ENCODE measurements at places on chromosomes 12 and 14. TPM values are rescaled to one million over a fixed set of nuclear protein-coding genes. Genes with fewer than 3 reads are reported as not detected.

DNA sequence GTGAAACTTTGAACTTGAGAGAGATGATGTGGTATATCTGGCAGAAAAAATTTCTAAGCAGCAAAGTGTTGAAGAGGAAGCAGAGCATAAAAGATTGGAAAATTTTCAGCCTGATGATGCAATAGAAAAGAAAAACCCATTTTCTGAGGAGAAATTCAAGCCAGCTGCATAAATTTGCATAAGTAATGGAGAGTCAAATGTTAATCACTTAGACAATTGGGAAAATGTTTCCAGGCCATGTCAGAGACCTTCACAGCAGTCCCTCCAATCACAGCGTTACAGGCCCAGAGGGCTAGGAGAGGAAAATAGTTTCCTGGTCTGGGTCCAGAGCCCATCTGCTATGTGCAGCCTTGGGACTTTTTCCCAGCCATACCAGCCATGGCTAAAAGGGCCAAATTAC, 469.0 kb upstream of the FOXG1 start:
- DNase-seq = no peak

- DNase-seq = no peak
These were observed 33.1 kb downstream of the PHLDA1 start for GRCh38 chr12:75998292-75999063.

DNA sequence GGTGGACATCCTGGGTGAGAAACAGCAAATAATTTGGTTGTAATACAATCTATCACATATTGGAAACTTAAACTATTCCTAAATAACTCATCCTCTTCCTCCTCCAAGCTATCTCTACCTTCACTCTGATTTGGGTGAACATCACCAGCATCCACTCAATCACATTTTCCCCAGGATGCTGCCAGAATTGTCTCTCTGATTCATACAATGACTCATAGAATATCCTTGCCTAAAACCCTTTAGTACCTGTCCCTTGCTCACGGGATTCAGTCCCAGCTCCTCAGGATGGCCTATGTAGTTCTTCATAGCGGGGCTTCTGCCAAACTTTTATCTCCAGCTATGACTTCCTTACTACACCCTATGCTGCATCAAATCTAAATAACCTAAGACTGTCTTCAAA, 146.8 kb downstream of the EMP1 start:
- no peak for DNase-seq

DNA sequence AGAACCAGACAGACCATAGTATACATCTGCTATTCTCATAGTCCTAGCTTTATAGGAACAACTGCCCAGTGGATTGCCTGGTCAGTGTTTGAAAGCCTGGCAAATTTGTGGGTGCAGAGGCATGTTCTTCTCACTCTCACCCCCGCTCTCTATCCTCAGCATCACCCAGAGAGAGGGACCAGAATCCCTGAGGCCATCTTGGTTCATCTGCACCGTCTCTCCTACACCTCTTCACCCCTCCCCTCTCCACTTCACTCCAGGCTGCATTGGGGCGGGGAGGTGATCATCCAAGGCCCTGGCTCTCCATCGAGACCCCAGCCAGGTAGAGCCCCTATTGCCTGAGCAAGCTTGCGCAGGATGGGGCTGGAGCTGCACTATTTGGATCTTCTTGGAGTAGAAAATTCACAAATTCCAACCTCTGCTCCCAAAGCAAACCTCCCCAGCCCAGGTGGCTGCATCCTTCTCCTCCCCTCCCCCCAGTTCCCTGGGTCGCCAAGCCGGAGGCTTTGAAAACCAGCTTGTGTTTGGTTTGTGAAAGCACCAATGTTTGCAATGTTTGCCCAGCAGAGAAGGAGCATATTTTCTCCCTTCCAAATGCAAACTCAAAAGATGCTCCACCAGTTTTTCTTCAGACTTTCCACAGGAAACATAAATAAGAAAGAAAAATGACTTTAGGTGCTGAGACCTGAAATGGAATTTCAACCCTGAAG, 18.6 kb upstream of the COL2A1 start:
- no peak for DNase-seq

DNA sequence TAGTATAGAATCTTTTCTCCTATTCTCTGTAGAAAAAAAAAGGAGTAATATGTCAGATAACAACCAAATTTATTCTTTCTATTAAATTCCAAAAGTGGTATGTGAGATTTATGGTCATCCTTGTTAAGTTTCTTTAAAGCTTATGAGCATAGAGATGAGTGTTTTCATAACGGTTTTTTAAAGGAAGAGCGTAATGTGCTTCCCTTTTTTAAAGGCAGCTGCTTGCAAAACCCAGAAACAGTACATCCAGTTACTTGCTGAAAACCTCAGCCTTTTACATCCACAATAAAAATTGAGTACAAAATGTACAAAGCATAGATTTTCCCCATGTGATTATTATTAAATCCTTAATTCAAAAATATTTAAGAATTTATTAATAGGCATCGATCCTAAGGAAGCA, 53.6 kb upstream of the CD163 start:
- no peak for DNase-seq

DNA sequence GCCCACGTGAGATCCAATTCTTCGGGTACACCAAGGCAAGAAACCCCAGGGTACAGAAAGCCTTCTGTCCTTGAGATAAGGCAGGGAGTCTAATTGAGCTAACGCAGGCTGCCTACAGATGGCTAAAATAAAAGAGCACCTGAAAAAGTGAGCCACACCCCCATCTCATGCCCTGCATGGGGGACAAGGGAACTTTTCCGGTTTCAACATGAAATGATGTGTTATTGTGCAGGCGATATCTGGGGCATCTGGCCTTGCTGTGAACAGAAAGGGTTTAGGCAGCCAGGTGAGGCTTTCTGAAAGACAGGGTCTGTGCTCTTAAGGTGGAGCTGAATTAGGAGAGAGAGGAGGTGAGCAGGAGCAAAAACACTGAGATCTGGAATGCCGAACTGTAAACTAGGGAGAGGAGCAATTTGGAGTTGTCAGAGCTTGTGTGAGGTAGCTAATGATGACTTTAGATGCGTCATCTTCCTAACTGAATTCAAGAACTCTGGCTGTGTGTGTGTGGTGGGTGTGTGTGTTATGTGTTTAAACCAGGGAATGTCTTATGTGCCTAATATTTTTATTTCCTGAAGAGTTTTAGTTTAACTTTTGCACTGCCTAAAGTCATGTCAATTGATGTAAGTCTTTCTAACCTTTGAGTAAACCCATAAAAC, 20.1 kb upstream of the LDHB start:
- no peak for DNase-seq

DNA sequence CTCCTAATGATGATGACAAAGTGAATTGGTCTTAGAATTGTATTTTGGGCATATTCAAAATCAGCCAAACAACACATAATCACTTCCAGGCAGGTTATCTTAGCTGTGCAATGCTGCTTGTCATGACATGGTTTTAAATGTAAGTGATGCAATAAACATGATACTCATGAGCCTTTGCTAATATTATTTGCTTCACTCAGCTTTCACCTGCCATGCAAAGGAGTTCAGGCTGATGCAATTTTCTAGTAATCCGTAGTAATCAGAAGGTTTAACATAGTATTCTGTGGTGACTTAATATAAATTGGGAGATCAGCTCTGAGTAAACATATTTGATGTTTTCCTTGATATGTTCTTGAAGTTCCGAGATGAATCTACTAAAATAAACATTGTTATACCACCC, 29.1 kb downstream of the TMEM260 start:
- DNase-seq = no peak

GRCh38 chr12:109892748-109893147, 7.3 kb upstream of the TCHP start:
- no peak for DNase-seq

- DNase-seq = no peak
These were observed 11.7 kb downstream of the STK38L start for GRCh38 chr12:27255806-27256205.

DNA sequence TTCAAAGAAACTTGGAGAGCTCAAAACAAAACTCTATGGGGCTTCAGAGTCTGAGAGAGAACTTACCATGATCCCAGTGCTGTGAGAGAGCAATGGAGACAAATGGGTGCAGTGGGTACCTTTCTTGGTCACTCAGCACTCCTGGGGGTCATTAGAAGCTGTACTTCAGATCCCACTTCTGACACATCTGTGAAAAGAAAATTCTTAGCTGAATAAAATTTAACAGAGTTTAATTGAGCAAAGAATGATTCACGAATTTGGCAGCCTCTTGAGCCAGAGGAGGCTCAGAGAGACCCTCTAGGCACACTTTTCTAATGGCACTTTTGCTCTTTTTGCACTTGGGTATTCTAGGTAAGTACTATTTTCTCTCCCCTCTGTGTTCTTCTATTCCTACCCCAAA, 96.8 kb upstream of the SYT10 start:
- no peak for DNase-seq

DNA sequence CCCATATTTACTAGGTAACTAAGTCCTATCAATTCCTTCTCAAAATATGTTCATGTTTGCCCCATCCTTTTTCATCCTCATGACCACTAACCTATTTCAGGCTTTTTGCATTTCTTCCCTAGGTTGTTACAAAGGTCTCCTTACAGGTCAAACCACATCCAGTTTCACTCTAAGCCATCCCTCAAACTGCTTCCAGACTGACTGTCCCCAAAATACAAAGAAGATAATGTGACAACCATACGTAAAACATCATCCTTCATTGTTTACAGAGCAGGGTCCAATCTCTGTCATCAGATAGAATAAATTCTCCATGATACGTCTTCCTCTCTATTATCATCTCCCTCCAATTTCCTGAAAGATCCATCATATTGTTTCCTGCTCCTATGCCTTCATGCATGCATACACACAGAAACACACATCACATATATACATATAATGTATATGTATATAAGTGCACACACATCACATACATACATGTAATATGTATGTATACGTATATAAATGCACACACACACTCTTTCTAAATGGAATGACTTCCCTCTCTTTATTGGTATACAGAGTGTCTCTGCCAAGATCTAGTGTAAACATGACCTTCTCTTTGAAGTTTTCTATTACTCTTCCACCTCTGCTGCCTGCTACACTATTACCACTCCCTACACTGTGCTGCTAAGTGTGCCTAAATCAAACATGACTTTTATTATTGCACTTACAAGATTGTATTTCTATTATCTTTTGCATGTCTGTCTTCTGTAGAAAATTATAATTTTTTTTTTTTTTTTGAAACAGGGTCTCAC, 30.7 kb upstream of the EPS8 start:
- DNase-seq = no peak

DNA sequence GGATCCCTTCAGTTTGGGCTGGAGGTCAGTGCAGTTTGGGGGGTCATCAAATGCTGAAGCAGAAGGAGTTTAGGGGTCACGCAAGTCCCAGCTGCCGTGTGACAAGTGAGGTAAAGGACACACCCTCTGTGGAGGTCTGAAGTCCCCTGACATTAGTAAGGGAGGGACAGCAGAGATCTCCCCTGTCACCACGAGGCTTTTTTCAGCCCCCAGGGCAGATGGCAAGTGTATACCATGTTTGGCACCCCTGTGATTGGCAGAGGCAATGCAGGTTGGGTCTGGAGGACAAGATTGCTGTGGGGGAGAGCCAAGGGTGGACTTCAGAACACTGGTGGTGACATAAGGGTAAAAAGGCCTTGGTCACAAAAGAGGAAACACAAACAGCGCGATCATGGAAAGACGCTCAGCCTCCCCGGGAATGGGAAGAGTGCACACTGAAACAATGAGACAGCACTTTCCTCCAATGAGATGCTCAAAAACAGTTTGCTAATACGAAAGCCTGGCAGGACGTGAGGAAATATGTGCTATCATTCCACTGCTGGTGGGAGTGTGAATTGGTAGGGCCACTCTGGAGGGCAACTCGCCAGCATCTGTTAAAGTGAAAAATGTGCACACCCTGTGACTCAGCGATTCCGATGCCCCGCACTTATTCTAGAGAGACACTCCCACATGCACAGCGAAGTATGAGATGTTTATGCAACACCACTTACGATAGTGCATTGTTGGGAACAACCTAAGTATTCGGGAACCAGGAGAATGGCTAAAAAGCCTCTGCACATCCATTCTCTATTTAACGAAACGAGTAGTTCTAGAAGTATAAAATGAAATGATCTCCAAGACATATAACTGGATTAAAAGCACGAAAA, 14.4 kb upstream of the CD27 start:
- DNase-seq = no peak

- DNase-seq = no peak
These were observed 55.6 kb upstream of the OAS1 start for GRCh38 chr12:112851024-112851777.

DNA sequence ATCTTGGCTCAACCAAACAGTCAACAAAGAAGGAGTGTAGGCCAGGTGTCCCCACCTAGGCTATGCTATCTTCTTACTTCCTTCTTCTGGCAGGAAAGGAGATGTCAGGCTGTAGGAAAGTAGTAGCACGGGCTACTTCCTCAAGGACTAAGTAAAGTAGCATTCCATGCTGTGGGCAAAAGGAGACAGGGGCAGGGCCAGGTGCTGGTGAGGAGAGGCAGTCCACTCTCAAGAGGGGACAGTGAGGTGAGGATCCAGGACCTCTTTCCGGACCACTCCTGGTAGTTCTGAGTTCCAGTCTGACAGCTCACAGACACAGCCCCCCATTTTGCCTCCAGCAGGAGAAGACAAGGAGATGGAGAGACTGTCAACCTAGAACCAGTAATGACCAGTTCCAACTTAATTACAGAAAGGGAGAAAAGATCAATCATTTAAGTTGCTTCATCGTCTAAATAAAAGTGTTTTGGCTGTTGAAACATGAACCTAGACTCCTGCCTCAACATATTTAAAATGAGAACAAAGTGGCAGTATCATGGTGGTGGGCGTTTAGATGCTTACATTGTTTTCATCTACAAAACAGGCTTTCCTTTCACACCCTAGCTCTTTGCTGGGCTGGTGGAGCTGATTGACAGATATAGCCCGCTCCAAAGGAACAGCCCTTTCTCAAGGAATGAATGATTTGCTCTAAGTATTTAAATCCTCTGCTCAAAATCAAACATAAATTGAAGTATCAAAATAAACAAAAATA, 5.1 kb upstream of the SSTR1 start:
- no peak for DNase-seq

GRCh38 chr14:52397844-52398243, 83.7 kb downstream of the PTGER2 start:
- no peak for DNase-seq

DNA sequence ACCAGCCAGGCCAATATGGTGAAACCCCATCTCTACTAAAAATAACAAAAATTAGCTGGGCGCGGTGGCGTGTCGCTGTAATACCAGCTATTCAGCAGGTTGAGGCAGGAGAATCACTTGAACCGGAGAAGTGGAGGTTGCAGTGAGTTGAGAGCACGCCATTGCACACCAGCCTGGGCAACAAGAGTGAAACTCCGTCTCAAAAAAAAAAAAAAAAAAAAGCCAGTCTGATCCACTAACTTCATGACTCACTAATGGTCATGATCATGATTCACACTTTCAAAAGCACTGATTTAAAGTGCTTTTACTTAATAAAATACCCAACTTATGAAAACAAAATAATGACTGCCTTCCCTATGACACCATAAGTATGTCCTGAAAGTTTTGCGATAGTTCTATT, 38.4 kb upstream of the CPM start:
- no peak for DNase-seq

GRCh38 chr14:62662811-62663455, 382.3 kb downstream of the KCNH5 start:
- DNase-seq = no peak

- DNase-seq = no peak
These were observed 23.3 kb downstream of the ZC2HC1C start for GRCh38 chr14:75092698-75093097.

Gene TAS2R8
- total RNA-seq = not detected

Gene LMNTD1
- total RNA-seq = not detected

Gene HHIPL1
- total RNA-seq = 0.34 TPM

Measured in naive thymus-derived CD8-positive, alpha-beta T cell (primary cell).